Stimulated activated CD8-positive, alpha-beta memory T cell treated with anti-CD3 and anti-CD28 coated beads, Interleukin-2, amount 100 ng/mL, for 1 hour (primary cell): ENCODE measurements at places on chromosomes 12 and 14.
A peak's percentile ranks its signal among the peaks of the same experiment; 100 is the strongest.

DNA sequence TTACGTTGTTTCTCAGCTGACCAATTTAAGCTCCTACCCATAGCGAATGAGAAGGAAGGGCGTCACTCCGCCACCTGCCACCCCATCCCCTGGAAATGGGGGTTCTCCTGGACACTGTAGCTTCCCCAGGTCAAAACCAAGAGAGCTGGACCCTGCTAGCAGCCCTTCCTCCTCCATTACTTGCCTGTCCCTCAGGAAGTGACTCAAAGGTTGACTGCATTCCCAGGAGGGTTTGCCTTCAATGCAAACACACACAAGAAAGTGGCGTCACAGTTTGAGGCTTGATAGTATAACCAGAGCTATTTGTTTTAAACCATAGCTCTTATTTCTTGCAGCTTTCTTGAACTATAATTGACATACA is 79.1 kb downstream of the KCNK13 start:
- DNase-seq: no peak

DNA sequence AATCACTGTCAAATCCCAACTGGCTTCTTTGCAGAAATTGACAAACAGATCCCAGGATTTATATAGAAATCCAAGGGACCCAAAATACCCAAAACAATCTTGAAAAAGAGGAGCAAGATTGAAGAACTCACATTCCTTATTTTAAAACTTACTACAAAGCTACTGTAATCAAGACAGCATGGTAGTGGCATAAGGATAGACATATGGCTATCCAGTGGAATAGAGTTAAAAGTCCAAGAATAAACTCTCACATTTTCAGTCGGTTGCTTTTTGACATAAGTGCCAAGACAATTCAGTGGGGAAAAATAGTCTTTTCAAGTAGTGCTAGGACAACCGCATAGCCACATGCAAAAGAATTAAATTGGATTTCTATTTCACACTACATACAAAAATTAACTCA is 81.0 kb upstream of the HOXC13 start:
- DNase-seq: no peak

DNA sequence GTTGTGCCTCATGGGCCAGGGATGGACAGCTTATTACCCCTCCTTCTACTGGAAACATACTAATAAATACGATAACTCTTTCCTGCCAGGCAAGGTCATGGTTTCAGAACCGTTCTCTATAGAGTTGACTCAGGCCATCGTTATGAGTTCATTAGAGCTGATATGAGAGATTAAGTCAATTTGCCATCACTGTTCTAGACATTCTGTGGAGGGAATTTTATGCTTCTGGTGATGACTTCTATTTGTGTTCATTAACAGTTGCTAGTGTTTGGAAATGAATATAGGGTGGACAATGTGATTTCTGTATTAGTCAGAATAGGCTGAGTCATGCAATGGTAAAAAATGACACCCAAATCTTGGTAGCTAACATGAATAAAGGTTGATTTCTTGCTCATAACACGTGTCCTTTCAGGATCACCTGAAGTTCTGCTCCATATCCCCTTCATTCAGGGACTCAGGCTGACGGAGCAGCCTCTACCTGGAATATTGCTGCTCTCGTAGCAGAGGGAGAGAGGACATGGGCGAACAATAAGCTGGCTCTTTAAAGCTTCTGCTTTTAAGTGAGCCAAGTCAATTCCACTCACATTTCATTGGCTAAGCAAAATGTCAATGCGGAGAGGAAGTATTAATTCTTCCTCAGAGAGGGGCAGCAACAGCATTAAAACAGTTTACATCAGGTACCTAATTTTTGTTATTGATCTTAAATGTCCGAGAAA is 18.5 kb upstream of the TBPL2 start:
- no peak for DNase-seq

- no peak for DNase-seq
Observed at GRCh38 chr12:22059976-22060647, 14.1 kb downstream of the CMAS start.

GRCh38 chr14:68808696-68809480 is 16.0 kb upstream of the ZFP36L1 start:
- DNase-seq: no peak

GRCh38 chr12:14452336-14452735 is 86.9 kb downstream of the ATF7IP start:
- DNase-seq: no peak

DNA sequence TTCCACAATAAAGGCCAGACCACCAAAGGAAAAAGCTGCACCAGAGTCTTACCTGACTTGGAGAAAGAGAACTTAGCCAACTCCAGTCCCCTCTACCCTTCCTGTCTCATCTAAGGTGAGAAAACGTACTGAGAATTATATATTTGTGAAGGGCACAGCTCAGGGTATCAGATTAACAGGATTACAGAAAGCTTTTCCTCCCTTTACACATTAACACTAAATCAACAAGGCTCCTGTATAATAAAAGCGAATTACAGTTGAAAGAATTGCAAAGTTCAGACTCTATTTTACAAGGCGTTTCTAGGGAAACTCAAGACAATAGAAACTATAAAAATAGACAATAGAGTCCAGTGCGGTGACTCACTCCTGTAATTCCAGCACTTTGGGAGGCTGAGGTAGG is 82.7 kb upstream of the RPL10L start:
- no peak for DNase-seq

- no peak for DNase-seq
Observed at GRCh38 chr14:105591052-105591451, 64.7 kb downstream of the TMEM121 start.

GRCh38 chr12:50677858-50678257 is 86.0 kb upstream of the ATF1 start:
- no peak for DNase-seq

GRCh38 chr12:120764816-120765215 is 39.2 kb downstream of the ACADS start:
- DNase-seq: no peak

- DNase-seq: no peak
Observed at GRCh38 chr14:68285421-68286179, 466.0 kb downstream of the RAD51B start.

GRCh38 chr14:40574780-40575179 is 1031.9 kb upstream of the LRFN5 start:
- DNase-seq: no peak

DNA sequence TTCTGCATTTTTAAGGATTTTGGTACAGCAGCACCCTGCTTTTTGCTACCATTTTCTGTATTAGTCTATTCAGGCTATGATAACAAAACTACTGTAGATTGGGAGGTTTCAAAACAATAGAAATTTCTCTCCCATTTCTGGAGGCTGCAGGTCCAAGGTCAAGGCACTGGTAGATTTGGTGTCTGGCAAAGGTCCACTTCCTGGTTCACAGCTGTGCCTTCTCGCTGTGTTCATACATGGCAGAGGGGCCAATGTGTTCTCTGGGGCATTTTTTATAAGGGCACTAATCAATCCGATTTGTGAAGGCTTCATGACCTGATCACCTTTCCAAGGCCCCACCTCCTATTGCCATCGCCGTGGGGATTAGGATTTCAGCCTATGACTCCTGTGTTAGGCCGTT is 268.1 kb upstream of the RTL1 start:
- DNase-seq: no peak

DNA sequence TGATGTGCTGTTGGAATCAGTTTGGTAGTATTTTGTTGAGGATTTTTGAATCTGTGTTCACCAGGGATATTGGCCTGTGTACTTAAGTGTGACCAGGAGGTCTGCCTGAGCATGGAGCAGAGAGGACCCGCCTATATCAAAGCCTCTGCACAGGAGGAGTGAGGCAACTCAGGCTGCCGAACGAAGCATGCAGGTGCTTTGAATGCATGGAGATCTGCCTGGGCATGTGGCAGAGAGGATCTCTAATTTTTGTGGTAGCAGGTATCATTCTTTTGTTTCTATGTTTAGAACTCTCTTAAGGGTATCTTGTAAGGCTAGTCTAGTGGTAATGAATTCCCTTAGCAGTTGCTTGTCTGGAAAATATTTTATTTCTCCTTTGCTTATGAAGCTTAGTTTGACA is 26.9 kb downstream of the RAB3IP start:
- DNase-seq: no peak

DNA sequence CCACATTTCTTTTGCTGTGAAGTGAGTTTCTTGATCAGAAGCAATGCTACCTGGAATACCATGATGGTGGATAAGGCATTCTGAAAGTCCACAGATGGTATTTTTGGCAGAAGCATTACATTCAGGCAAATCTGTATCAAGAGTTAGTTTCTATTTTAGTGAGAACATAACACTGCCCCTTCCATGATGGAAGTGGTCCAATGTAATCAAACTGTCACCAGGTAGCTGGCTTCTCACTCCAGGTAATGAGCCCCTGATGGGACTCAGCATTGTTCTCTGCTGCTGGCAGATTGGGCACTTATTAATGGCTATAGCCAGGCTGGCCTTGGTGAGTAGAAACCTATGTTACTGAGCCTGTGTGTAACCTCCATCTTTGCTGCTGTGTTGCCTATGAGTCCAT is 80.7 kb downstream of the KCNA5 start:
- DNase-seq: no peak

DNA sequence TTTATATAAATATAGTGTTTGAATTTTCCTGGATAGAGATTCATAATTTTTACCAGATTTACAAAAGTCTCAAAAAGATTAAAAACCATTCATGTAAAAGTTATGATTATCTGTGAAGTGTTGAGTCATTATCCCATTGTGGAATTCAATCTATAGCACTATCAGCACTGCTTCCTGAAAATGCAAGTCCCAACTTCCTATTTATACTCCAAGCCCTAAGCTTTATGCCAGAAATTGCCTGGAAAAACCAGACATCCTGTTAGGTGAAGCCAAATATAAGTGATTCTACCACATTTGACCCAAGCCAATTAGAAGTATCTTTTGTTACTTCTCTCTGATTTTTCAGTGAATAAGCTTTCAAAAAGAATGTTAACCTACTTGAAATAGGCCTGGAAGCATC is 129.1 kb downstream of the GPR135 start:
- no peak for DNase-seq

DNA sequence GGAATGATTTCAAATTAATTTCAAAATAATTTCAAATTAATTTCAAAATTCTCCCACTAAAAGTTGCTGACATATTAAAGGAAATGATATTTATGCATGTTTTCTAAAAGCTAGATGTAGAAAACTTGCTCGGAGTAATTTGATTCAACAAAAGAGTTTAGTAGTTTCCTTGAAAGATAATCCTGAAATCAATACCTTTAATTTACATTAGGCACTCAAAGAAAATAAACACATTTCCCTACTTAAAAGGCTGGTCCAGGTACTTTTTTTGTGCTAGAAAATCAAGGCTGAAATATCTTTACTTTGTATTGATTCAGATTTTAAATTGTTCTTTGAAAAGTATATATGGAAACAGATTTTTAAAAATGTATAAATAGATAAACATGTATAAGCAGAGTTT is 370.5 kb downstream of the RAD51B start:
- DNase-seq: no peak

GRCh38 chr12:12683136-12683697 is 12.8 kb downstream of the GPR19 start:
- no peak for DNase-seq

DNA sequence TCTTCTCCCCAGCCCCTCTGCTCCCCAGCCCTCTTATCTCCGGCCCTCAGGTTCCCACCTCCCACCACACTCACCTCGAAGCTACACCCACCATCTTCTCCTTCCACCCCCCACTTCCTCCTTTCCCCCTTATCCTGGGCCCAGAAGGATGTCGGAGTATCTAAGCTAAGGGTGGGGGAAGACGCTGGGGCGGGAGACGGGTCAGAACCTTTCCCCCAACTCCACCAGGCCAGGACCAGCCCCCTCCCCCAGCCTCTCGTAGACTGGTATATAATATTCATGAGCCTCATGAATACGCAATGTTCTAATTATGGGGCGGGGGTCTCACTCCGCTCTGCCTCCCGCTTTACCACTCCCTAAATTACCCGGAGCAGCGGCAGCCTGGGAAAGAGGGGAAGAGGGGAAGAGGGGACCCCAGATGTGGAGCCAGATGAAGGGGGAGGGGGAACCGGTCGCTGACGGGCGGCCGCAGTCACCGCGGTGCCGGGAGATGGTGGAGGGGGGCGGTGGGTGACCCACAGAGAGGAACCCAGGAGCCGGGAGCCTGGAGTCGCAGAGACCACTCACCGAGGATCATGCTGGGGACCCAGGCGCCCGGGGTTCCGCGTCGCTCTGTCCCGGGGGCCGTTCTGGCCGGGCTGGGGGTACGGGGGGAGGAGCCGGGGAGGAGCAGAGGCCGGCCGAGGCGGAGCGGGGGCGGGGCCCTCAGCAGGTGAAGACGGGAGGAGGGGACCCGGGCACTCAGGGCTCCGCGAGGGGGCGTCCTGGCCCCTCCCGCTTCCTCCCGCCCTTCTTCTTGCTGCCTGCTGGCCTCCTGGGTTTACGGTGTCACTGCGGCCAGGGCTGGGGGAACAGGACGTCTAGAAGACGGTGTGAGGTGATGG is 6.4 kb upstream of the ZNF385A start:
- DNase-seq: peak; percentile 30

DNA sequence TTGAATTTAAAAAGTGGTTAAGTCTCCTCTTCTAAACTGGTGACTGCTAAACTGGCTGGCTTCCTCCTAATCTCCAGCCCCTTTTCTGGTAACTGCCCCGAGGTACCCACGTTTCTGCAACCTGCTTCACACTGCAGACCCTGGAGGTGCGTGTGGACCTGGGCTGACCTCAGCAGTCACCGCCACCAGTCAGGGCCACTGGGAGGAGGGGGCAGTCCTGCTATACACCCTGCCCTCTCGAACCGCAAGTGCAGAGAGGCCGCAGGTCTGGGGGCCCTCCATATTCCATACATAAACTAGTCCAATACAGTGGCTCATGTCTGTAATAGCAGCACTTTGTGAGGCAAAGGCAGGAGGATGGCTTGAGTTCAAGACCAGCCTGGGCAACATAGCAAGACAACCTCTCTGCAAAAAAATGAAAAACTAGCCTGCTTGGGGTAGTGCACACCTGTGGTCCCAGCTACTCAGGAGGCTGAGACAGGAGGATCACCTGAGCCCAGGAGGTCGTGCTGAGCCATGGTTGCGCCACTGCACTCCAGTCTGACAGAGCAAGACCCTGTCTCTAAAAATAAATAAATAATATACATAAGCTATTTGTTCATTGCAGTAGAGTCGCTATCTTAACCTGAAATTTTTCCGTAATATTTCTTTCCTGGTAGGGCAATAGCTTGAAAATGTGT is 25.6 kb downstream of the VPS37B start:
- no peak for DNase-seq

DNA sequence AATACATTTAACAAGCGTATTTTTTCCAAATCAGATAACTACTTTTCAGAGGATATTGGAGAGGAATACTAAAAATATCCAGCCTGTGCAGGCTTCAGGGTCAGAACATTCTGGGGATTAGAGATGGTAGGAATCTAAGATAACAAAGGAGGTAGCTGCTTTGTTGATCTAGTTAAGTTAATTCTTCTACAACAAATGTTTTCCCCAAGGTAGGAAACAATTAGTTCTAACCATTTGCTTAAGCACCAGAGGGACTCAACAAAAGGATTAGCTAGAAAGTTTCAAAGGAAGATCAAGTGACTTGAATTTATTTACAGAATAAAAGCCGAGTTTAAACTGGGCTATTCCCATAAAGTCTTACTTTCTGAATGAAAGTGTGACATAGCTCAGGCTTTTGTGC is 524.2 kb downstream of the TMTC2 start:
- DNase-seq: no peak
